ENCODE measurements at places on chromosomes 3 and 15.

DNA sequence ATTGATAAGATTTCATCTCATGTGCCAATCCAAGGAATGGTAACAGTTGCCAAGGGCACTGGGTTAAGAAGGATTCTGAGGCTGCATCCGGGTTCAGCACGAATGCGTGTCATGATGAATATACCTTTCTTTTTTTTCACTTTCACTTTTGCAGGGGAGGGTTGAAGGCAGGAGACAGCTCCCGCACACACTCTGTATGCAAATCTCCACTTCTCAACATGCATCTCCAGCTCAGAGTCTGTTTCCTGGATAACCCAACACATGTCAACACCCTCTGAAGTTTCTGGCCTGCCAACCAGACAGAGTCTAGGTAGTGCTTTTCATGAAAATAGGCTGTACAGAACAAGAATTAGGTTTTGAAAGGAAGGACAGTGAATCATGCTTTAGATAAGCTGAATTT lies 21.6 kb downstream of the B4GALT4 start:
- DNase-seq = no peak

GRCh38 chr15:59260090-59260489 lies 53.4 kb downstream of the LDHAL6B start:
- no peak for DNase-seq

GRCh38 chr15:88613074-88613944 lies 7.8 kb upstream of the AEN start:
- DNase-seq = no peak

DNA sequence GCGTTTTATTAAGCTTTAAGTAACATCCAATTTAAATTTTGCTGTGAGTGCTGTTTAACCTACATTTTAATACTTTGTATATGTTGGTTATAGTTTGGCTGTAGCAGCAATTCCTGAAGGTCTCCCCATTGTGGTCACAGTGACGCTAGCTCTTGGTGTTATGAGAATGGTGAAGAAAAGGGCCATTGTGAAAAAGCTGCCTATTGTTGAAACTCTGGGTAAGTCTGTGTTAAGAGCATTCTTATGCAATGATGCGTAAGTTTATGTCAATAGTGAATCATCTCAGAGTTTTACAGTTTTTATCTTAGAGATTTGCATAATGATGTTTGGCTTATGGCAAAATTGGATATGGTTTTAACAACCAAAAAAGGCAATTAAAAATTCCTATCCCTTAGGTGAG lies 62.7 kb downstream of the ASTE1 start:
- DNase-seq = no peak

- DNase-seq = no peak
Observed at GRCh38 chr3:13788522-13789424, 91.1 kb downstream of the WNT7A start.

DNA sequence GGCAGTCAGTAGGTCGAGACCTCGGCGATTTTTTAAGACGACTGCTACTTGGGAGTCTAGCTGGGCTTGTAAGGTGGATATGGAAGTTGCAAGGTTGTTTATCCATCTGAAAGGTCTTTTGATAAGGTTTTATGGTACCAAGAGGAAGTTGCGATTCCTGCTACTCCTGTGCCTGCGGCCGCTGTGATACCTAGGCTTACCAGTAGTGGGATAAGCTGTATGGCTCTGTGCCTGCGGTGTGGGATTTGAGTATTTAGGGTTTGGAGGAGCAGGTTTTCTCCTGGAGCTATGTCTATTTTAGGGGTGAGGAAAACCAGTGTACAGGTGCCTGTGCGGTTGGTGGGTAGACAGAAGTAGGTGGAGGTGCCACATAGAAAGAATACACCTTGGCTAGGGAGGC lies 1059.8 kb downstream of the SI start:
- DNase-seq = no peak

DNA sequence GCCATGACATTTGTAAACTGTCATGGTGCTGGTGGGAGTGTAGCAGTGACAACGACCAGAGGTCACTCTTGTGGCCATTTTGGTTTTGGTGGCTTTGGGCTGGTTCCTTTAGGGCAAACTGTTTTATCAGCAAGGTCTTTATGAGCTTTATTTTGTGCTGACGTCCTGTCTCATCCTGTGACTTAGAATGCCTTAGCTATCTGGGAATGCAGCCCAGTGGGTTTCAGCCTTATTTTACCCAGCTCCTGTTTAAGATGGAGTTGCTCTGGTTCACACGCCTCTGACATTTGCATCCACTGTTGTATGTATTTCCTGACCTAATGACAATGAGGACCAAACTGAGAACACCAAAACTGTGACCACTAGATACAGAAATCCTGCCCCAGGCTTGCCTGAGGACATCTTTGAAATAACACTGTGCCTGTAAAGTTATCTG lies 37.6 kb downstream of the RAB8B start:
- no peak for DNase-seq

DNA sequence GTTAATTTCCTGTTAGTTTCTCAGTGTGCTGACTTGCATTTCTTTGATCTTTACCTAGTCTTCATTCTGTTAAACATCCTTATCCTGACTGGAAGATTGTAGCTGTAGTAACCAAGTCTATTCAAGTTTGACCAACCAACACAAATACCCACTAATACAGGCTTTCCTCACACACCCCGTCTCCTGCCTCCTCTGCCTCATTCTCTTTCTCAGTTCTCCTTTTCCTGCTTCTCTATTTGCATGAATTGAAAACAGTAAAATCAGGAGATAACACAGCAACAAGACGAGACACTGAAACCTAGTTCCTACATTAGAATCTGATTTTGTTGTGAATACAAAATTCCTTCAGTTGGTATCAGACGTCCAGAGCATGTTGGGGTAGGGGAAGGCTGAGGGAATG lies 116.9 kb upstream of the ARPP21 start:
- DNase-seq = no peak

GRCh38 chr3:120355486-120355885 lies 6.3 kb upstream of the LRRC58 start:
- DNase-seq = no peak

DNA sequence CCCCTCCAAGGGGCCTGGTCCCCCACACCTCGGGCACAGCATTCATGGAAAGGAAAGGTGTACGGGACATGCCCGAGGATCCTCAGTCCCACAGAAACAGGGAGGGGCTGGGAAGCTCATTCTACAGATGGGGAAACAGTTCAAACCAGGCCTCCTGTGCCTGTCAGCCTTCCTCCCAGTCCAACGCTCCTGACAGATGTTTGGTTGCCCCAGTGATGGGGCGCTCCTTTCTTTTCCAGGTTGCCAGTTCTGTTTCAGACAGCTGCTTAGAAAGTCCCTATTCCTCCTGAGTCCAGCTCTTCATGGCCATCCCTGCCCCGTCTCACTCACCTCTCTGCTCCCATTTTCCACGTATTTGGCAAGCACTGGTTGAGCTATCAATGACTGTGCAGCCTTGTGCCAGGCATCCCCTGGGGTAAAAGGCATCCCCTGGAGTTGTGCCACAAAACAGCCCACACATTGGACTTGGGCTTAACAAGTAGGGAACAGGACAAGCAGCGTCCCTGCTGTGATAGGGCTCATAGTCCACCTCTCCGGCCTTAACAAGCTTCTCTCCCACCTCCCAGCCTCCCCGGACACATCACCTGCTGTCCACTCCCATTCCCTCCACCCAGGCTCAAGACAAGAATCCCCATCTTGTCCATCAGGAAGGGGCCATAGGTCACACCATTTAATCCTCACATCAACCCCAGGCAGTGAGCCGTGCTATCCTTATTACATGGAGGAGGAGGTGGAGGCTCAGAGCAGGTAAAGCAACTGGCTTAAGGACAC lies 6.6 kb downstream of the OXTR start:
- DNase-seq = no peak

DNA sequence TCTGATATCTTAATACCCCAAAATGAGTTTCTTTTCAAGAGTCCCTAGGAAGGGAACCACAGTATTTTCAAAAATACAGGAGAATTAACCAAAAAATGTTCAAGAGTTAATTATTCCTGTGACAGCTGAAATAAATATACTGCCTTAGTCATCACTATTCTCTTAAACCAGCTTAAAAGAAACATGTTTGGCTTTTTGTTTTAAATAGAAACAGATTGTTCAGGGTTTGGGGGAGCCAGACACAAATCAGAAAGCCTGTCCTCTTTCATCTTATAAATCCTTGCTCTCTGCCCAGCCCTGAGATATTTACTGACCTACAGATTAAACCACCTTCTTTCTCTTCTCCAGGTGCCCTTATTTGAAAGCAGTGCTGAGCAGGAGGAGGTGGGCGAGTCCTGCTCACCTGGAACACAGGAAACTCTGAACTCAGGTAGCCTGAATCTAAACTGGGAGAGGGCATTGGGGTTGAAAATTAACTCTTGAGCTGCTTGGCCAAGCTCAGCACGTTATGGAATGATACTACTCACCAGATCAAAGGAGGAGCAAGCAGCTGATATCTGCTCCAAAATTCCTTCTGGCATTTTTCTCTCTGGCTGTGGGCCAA lies 84.1 kb upstream of the SPRED1 start:
- DNase-seq = no peak

GRCh38 chr3:4841776-4842440 lies 137.3 kb upstream of the BHLHE40 start:
- no peak for DNase-seq

DNA sequence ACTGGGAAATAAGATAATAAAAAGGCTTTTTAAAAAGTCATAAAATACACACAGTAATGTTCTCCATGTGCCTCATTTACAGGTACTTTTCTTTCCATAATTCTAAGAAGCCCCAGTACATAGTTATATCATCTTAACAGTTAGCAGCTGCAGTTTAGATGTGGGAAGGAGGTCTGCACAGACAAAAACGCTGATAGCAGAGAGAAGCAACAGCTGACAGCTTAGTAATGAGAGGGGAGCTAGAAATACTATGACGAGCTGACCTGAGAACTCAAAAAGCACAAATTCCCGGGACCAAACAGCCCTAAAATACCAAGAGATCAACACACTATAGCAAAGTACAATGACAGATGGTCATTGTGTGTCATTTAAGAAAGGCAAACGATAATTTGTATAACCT lies 36.7 kb upstream of the ARHGEF3 start:
- no peak for DNase-seq

DNA sequence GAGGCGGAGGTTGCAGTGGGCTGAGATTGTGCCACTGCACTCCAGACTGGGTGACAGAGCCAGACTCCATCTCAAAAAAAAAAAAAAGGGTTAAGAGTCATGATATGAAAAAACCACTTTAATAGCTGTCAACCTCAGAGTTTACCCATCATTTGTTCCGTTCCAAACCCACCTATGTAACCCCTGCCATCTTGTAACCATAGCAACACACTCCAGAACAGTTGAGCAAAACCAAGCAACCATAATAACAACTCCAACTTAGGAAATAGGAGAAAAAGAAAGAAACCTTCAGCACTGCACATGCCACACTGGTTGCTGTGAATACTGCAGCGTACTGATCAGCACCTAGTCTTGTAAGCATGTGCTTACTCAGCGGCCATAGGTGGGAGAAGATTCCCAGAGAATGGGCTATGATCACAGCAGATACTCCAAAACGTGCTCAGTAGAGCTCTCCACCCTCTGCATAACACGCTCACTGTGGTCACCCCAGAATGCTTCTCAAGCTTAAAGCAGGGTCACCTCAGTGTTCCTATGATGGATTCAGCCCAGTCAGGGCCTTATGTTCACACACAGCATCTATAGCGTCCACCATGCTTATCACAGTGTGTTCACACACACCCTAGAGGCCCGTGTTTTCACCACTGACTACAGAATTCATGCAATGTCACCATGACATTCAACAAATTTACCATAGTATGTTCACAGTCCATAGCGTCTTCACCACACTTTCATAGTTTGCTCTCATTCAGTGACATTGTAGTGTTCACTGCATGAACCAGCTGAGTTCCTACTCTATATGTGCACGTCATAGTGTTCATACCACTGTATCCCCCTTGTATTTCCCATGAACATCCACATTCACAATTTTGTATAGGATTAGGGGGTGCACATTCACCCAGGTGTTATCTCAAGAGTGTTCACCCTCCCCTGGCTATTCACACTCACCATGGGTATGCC lies 6.5 kb upstream of the CILP start:
- no peak for DNase-seq

GRCh38 chr3:141529256-141529655 lies 42.4 kb downstream of the RASA2 start:
- no peak for DNase-seq

DNA sequence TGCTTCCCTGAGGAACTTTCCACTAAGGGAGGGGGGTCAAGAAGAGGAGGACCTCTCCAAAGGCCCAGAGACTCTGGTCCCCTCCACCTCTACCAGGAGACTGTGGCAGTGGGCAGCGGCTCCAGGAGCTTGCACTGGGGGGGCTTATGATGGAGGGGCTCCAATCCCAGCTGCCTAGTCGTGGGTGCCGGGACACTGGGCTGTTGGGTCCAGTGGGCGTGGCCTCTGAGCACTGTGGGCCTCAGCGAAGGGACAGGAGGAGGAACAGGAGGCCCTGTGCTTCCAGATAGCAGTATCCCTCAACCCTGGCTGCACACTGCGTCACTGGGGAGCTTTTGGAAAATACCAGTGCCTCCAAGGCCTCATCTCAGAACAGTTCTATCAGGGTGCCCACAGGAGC lies 13.5 kb upstream of the DLL4 start:
- no peak for DNase-seq

DNA sequence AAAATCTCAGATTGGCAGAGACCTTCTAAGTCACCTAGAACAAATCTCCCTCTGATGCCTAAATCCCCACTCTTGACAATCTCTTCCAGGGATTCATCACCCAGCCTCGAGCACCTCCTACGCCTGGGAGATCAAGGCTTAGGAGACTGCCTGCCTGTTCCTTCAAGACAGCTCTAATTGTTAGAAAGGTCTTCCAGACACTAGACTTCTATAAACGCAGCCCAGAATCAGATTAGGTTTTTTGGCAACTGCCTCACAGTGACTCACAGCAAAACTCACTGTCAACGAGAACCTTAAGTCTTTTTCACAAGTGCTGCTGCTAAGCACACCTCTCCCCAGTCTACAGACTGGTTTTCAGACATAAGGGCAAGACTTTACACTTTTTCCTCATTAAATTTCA lies 23.1 kb downstream of the SRGAP3 start:
- DNase-seq = no peak

DNA sequence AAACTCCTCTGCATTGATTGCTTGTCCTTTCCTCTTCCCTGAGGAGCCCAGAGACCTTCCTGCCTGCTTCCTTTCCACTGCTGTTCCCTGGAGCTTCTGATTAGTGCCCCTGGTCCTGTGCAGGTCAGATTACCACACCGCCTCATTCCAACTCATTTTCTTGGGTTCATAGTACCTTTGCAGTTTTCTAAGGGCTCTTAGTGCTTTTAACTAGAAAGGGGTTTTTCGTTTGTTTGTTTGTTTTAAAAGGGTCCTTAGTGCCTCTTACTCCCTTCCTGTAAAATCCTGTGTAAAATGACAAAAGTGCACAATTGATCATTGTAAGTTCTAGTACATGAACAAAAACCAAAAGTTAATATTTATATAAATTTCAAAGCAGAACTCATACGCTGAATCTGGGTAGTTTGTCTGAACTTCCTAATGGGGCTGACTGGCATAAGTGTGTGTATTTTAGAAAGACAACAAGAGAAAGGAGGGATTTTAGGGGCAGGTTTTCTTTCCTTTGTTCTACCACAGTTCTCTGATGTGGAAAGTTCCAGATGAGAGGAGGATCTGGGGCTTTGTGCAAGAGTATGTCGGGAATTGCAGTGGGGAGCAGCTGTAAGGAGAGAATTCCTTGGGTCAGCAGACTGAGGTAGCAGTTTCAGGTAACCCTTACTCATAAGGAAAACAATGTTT lies 30.6 kb downstream of the SNRK start:
- DNase-seq = no peak

GRCh38 chr3:25053360-25053759 lies 374.7 kb upstream of the RARB start:
- DNase-seq = no peak
